ENCODE measurements at places on chromosomes 2 and 18.
A peak's percentile ranks its signal among the peaks of the same experiment; 100 is the strongest.

DNA sequence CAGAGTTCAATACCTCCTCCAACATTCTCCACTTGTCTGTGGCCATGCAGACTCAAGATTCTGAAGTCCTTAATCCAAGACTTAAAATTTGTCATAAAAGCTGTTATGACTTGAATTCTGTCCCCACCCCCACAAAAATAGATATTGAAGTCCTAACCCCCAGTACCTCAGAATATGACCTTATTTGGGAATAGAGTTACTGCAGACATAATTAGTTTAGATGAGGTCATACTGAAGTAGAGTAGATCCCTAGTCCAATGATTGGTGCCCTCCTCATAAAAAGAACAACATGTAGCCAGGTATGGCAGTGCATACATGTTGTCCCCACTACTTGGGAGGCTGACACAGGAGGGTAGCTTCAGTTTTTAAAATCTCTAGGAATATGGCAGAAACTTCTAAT, 9.2 kb downstream of the TPGS2 start:
- DNase-seq = no peak

DNA sequence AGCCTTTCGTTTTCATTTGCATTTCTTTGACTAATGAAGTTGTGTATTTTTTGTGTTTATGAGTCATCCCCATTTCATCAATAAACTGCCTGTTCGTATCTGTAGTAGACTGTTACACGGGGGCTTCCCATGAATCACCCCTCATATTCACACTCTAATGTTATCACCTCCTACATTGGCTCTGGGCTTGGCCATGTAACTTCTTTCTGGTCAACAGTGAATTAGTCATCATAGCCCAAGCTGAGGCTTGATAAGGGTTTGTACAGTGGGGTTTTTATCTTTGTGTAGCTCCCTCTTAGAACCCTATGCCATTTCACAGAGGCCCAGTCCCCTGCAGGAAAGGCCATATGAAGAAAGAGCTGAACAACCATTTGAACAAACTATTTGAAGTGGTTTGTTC, 151.0 kb downstream of the CCBE1 start:
- no peak for DNase-seq

- DNase-seq = peak; percentile 16
Measured at GRCh38 chr2:69742322-69742952, 503 bp downstream of the ANXA4 start.

DNA sequence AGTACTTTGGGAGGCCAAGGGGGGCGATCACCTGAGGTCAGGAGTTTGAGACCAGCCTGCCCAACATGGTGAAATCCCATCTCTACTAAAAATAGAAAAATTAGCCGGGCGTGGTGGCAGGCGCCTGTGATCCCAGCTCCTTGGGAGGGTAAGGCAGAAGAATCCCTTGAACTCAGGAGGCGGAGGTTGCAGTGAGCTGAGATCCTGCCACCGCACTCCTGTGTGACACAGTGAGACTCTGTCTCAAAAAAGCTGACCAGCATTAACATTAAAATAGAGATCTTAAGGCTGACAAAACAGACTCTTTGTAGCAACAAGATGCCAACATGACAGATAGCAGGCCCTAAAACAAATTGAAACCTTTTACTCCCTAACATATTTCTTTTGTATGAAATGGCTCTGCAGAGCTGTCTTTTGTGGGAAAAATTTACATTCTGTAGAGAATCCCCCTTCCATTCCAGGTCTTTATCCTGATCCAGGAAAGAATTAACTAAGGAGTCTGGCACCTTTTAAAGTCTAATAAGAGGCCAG, 213.9 kb downstream of the RAB3GAP1 start:
- DNase-seq = no peak

- no peak for DNase-seq
Measured at GRCh38 chr2:170339750-170340692, 162.1 kb downstream of the MYO3B start.

- no peak for DNase-seq
Measured at GRCh38 chr2:263774-264492, at the start of gene SH3YL1. SH3YL1 (minus strand) TSS chr2:264032; CDS start chr2:263984, 48 bp downstream.

DNA sequence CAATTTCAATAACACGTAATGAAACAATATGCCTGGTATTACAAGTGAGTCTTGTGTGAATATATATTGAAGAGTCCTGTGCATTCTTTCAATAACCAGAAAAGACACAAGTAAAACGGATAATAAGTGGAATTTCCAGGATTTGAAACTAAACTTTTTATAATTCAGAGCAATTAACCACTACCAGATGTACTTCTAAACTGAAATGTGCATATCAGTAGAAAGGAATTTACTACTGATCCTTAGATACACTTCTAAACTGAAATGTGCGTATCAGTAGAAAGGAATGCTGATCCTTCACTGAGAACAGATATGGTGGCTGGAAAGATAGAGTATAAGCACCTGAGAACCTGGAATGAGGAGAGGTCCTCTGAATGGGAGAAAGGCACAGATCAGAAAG, 470.9 kb upstream of the SPHKAP start:
- no peak for DNase-seq

GRCh38 chr2:11175293-11175795, 20.1 kb downstream of the SLC66A3 start:
- no peak for DNase-seq

DNA sequence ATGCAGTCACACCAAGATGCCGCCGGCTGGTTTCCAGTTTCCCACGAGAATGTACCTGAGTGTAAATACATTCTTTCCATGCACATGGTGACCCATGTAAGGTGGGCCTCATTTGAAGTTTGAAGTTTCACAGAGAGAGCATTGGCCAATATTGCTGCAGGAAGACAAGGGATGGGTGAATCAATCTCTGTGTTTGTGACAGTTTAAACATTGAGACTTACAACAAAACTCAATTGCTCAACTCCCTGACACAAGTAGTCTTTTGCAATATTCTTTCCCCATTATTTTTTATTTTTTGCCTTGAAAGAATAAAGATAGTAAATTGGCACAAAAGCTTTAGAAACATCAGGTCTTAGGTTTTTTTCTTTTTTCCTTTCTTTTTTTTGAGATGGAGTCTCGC, 5.1 kb downstream of the SERPINB2 start:
- no peak for DNase-seq

DNA sequence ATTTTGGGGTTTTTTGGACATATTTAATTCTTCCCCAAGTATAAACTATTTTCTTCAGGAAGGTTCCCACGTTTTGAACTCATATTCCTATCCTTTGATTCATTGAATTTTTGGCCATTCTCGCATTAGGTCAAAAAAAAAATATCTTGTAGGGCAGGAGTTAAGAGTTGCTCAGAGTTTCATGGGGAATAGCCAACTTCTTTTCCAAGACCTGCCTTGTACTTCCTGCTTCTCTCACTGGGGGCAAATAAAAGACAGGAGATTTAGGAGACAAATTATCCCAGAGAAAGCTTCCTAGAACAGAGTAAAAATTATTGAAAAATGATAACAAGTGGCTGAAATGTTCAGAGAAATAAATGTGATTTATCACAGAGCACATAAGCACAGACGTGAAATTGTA, 55.2 kb upstream of the BCL11A start:
- no peak for DNase-seq
